Foreskin keratinocyte (primary cell): ENCODE measurements at places on chromosomes 6 and 20. TPM values are rescaled to one million over a fixed set of nuclear protein-coding genes. Genes with fewer than 3 reads are reported as not detected.

The SYNDIG1 gene
- not detected in 2 replicates for polyA plus RNA-seq

The TBX18 gene
- not detected in 2 replicates for polyA plus RNA-seq

The CLPSL1 gene
- not detected in 2 replicates for polyA plus RNA-seq

The MAFB gene
- polyA plus RNA-seq = 0.07 and 0.12 TPM in 2 replicates

The MEI4 gene
- polyA plus RNA-seq = not detected in 2 replicates

The CYP21A2 gene
- 0.04 TPM in 1 of 2 replicates, not detected in the other for polyA plus RNA-seq

The BLCAP gene
- 71.9 and 87.3 TPM in 2 replicates for polyA plus RNA-seq

DNA sequence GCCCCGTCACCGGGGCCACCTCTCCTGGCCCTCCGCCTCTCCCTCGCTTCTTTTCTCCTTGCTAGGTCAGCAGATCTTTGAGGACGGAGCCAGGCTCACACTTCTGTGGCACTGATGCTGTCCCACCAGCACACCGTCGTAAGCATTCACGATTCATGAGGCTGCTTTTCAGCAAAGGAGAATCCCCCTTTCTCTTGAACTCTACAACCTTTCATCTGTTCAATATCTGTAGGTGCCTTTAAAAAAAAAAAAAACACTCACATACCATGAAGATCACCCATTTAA is 31.3 kb downstream of the ANKRD60 start:
- no peak for DNase-seq

DNA sequence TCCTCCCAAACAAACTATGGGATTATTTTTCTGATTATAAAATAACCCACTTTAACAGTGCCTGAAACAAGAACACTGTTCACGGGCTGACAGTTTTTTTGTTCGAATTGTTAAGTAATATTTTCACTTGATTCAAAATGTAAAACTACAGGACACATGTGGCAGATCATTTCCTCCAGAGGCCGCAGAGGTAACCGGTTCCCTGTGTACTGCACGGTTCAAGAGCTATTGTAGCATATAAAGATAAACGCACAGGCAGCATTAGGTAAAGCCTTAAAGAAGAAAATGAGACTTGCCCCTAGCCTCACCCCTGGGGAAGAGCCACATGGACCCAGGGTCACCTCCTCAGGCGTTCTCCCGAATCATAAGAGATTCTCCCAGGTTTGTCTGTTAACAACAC is 181.3 kb upstream of the AFDN start:
- DNase-seq = no peak

GRCh38 chr6:113405326-113406047 is 451.7 kb upstream of the MARCKS start:
- DNase-seq = no peak

- DNase-seq = no peak
Measured at GRCh38 chr6:336159-337114, 44.1 kb downstream of the DUSP22 start.

GRCh38 chr20:48805286-48805685 is 22.5 kb downstream of the PREX1 start:
- DNase-seq = no peak

GRCh38 chr6:151716526-151716932 is 91.0 kb upstream of the ESR1 start:
- DNase-seq = no peak
